ENCODE measurements at places on chromosomes 12 and 14.

GRCh38 chr12:55862286-55862685 lies 19.6 kb upstream of the MMP19 start:
- no peak for DNase-seq

DNA sequence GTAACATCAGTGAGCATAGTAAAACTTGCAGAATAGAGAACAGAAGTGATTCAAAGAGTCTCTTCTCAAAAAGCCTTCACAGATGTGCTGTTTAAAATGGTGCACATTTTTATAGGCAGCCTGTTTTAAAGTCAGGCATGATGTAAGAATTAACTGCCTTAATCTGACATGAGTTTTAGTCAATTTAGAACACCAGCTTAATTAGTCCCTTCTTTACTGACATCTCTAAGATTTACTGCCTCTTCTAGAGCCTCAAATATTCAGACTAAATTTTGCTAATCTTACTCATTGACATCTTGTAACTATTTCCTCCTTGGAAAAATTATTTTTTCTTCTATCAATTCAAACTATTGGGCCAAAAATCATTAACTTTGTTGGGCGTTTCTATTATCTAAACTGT lies 782.5 kb downstream of the C12orf50 start:
- no peak for DNase-seq

DNA sequence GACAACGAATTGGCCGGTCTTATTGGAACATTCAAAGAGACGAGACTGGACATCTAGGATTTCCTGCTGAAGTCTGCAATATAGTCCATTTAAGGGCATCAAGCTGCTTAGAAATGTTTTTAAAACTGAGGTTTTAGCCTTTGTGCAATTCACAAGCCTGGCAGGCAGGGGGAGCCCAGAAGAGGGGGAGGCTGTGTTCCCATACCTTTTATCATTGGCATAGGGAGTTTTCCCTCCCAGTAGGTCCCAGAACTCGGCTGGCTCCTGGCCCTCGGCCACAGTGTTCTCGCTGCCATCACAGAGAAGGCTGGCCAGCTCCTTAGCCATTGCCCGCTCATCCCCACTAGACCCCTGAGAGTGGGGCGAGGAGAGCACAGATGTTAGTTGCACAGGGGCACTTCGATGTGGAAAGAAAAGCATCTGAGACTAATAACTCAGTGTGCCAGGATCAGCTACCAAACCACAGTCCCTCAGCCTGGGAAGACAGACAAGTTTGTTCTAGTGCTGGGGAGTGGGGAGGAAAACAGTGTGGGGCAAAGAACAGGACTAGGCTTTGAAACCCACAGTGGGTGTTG lies 15.1 kb downstream of the AVIL start:
- DNase-seq = peak; percentile 48

DNA sequence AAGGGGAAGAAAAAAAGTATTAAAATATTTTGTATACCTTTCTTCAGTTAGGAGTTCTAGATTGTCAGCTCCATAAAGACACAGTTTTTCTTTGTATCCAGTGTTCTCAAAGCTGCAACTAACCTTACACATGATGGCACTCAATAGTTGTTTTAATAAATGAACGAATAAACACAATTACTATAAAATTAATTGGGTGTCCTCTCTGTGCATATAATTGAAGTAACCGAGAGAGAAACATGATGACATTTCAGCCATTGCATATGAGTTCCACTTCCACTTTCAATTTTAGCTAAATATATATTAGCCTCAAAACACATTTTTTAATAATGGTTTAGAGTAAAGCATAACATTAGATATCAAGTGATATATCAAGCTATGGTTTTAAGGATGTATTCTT lies 671.2 kb downstream of the LRFN5 start:
- no peak for DNase-seq

DNA sequence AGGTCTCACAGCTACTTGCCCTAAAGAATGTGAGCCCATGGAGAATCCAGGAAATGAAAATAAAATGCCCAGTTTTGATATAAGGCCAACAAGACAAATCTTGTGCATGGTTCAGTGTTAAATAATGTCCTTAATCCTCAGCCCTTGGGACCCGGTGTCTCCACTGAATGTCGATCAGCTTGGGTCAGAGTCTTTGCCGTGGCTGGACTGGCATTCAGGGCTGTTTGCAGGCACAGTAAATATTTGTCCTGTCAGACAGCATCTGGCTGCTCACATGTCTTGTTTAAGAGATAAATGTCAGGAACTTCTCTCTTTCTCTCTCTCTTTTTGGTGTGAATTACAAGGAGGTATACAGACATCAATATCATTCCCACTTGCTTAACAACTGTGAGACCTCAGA lies 452.5 kb downstream of the FUT8 start:
- no peak for DNase-seq

DNA sequence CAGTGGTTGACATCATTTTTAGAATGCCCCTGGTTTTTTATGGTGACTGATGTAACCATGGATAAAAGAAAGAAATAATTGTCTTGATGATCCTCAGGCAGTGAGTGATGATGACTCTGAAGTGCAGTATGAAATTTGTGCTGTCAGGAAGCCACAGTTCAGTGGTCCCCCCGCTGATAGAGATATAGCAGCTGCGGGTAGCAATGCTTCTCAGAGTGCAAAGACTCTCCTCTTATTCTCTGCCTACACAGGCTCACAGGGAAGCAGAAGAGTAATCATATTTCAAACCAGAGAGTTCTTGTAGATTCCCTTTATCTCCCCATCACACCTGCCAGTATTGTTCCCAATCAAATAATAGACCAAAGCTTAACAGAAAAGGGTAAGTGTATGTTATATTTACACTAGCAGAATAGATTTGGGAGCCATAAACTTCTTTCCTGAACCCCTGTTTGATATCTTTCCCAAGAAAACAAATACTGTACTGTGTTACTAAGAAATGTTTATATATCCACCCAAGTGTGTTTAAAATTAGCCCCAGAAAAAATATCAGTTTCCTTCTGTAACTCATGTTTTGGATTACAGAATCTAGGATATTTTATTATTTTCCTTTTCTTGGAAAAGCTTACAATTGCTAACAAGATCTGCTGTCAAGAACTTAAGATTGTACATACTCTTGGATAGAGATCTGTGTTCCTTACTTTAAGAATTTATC lies 1817.4 kb upstream of the FLRT2 start:
- DNase-seq = no peak
